Hematopoietic multipotent progenitor cell treated with erythropoietin and hydrocortisone succinate and interleukin-3 and kit ligand, for 15 days (in vitro differentiated cells): ENCODE measurements at places on chromosomes 6 and 20.
A peak's percentile ranks its signal among the peaks of the same experiment; 100 is the strongest.

- DNase-seq: no peak
These were observed 97.4 kb upstream of the JARID2 start for GRCh38 chr6:15148356-15148946.

GRCh38 chr6:31125162-31125561 is 4.9 kb upstream of the CDSN start:
- no peak for DNase-seq

- no peak for DNase-seq
These were observed 14.9 kb downstream of the TMEM170B start for GRCh38 chr6:11552442-11552841.

GRCh38 chr6:163165922-163166321 is 248.6 kb upstream of the QKI start:
- no peak for DNase-seq

DNA sequence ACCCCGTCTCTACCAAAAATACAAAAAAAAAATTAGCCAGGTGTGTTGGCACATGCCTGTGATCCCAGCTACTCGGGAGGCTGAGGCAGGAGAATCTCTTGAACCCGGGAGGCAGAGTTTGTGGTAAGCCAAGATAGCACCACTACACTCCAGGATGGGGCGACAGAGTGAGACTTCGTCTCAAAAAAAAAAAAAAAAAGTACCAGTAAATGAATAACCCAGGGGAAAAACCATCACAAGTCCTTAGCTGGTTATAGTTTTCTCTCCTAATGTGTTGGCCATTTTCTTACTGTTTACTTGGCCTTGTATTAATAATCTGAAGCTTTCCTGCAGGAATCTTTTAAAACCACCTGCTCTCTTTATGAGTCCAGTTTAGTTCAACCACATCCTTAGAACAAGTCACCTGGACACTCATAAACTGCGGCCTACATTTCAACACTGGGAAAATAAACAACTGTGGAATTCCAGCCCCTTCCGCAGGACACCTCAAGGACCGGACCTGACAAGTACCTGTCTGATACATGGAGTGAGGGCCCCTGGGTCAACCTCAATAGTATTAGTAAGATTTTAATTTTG is 102.6 kb downstream of the ATP9A start:
- no peak for DNase-seq

- no peak for DNase-seq
These were observed 100.6 kb downstream of the PCSK2 start for GRCh38 chr20:17327185-17328148.

GRCh38 chr20:10745790-10746189 is 72.0 kb upstream of the JAG1 start:
- DNase-seq: no peak

DNA sequence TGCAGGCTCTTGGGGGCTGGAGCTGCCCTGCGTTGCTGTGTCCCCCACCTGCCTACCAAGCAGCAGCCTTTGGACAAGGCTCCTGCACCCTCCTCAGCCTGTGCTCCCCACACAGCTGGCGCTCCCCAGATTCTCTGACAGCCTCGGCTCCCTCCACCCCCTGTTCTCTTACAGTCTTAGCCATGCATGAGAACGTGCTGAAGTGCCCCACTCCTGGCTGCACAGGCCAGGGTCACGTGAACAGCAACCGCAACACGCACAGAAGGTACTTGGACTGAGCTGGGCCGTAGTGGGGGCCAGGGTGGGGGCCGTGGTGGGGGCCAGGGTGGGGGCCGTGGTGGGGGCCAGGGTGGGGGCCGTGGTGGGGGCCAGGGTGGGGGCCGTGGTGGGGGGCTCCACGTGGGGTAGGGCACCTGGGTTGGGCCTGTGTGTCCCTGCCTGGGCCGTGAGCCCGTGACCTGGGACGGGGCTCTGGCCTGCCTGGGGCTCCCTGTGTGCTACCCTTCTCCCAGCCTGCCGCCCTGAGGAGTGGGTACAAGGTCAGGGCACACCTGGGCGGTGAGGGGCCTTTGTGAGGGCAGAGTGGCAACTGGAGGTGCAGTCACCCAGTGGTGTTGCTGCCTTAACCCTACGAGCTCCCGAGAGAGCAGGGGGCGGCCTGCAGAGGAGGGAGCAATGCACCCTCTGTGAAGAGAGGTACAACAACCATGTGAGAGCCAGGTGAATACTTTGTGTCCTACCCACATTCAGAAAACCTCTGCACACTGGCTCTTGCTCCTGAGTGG is 43.5 kb upstream of the PCMTD2 start:
- DNase-seq: no peak

DNA sequence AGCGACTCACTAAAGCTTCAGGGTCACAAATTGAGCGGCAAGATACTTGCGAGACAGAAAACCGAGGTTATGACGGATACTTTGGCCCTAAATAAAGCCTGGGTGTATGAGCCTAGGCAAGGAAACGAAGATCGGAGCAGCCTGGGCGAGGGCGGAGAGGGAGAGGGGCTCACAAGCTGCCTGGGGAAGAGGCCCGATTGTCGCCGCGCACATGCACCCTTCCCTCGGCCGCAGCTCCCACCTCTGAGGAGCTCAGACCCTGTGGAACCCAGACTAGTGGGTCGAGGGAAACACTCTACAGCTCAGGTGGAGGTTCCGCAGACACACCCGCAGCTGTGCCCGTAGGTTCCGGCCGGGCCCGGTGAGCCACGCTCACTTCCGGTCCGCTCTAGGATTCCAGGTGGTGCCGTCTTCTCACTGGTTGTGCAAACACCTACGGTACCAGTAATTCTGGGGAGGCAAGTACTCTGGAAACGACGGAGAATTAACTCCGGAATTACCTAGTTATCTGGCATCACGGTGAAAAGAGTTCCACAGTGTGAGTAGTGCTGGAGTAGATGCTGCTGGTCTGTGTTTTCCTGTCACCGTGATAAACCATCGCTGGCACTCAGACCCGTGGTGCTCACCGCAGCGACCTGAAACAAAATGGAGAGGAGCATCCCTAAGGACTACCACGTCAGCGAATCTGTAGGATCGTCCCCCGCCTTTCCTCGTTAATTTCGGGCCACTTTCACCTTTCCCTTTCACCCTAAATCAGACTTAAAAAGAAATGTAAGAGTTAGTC is 61.5 kb downstream of the GPX5 start:
- DNase-seq: no peak

- peak; percentile 47 for DNase-seq
These were observed 140.8 kb downstream of the FARS2 start for GRCh38 chr6:5401845-5402738.

- no peak for DNase-seq
These were observed 2.3 kb upstream of the SLC23A2 start for GRCh38 chr20:5003626-5004025.

GRCh38 chr20:51543422-51543788 is 886 bp upstream of the NFATC2 start:
- DNase-seq: no peak

GRCh38 chr6:87282743-87283142 is 39.6 kb upstream of the SMIM8 start:
- no peak for DNase-seq

DNA sequence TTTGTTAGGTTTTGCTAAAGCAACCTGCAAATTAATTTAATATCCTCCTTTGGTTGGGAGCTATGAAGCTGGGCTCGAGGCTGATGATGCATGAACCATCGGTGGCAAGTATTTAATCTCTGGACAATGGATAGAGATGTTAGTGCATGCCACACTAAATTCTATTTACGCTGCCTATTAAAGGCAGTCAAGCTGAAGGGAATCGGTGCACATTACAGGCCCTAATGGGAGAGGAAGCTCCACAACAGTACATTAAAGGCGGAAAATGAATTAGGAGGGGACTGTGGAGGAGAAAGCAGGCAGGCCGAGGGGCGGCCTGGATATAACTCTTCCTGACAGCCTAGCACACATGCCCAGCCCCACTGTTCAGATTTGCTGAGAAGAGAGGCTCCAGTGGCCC is 132.4 kb upstream of the MAFB start:
- DNase-seq: no peak

DNA sequence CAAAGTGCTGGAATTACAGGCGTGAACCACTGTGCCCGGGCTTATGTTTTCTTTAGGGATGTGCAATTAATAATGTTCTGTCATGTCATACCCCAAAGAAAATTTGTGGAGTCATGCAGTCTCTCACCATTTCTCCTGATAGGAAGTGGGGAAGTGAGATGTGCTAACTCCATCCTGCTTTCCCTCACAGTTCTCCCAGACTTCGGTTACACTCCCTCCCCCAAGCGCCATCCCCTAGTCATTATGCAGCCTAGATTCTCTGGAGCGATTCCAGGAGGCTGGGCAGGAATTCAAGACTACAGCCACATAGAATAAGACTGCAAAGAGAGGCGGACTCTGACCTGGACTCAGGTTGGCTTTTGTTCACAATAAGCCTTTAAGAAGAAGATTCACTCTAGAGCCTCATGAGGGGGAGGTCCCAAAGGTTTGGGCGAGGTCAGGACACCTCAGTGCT is 271.4 kb downstream of the ALDH8A1 start:
- no peak for DNase-seq

DNA sequence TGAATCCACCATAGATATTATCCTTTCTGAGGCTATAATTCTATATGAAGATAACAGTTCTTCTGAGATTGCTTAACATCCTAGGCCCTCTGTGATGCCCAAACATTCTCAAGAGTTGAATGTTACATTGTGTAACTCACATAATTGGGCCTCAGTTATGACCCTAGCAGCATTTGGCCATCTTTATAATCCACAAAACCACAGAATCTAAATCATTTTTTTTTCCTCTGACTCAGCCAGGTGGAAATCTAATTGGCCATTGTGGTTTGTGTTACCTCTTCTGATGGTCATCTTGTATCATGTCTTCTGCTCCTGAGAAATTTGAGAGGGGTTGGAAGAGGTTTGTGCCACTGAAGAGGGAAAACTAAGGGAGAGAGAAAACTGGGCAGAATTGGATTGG is 99.5 kb downstream of the LINC00237 start:
- DNase-seq: no peak

- no peak for DNase-seq
These were observed 33.5 kb downstream of the ELOVL5 start for GRCh38 chr6:53315086-53315724.

- no peak for DNase-seq
These were observed 89.6 kb downstream of the MRAP2 start for GRCh38 chr6:84123186-84123585.

GRCh38 chr6:164812706-164813105 is 496.7 kb downstream of the C6orf118 start:
- no peak for DNase-seq

DNA sequence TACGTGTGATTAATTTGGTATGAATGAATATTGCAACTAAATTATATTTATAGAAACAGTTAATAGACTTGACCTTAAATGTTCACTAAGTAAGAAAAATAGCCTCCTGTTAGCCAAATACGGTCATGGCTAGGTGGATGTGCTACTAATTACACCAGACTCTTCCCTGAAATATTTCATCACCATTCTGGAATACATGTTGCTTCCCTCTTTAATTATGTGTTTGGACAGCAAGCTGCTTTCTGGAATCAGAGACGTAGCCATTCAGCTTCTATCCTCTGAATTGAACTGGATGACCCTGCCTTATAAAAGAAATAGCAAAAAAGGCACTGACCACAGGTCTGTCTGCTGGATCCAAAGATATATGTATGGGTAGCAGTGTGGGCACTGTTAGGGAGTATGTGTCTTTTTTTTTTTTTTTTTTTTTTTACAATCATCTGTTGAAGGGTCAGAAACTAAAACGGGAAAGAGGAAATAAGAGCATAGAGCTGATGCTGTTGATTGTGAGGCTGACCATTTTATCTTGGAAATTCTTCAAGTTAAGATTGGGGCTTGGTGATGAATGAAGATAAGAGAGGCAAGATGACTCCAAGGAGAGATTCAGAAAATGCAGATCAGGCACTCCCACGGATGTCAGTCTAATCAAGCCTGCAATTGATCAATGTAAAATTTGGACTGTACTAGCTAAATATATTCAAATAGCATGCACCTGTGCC is 283.2 kb upstream of the HSF2 start:
- no peak for DNase-seq

DNA sequence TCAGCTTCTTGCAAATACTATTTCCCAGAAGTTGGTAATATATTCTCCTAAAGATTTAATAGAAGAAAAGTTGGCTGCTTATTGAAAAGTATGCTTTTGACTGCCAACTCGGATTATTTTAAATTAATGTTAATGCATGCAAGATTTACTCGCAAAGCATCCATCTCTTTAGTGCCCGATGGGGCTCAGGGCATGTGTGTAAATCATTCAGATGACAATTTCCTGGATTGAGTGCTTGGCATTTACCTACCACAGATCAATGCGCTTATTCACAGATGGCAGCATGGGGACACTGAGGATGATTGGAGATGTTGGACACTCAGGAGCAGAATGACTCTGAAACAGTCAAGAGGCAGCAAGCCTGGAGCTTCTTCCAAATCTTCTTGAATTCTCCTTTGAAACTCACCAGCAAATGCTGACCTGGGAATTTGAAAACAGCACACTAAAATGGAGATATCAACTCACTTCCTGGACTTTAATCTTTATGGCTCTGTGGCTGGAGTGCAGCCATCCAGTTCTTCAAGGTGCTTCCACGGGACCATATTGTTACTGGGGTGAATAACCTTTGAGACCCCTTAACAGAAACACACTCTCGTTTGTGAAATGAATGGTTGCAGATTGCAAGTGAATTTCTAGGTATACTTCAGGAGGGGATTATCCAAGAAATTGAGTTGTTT is 34.1 kb upstream of the TIAM2 start:
- no peak for DNase-seq

DNA sequence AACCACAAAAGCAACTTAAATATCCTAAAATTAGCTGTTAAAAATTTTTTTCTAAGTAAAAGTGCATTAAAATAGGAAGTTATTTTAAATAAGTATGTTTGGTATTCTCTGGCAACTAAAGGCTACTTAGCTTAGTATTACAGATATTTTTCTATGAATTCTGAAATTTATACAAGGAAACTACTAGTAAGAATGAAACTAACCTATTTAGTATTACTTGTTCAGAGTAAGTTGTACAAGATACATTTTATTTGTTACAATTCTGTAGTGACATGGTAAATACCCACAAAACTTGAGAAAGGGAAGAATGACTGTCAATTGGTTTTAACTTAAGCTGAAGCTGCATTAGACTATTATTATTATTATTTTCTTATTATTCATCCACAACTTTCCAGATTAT is 6.5 kb downstream of the PHIP start:
- DNase-seq: no peak

DNA sequence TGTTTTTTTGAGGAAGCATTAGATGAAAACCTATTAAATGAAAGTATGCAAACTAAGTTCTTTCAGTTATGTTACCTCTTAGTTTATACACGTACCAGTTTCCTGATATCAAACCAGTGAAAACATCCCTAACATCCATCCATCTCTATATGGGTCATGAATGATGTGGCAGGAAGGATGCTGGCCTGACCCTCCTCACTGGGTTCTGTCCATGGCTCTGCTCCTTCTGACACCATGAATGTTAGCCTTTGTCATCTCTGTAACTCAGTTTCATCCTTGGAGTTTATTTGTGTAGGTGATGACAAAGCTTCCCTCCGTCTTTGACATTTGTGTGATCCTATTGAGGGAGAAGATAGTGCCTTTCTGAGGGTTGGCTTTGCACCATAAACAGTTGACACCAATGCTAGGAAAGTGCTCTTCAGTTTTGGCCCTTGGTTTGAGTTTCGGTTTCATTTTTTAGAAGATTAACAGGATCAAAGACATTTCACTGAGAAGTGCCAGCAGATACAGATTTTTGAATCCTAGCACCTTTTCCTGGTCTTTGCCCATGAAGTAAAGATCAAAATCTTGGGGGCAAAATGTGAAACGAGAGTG is 72.0 kb upstream of the SCGN start:
- no peak for DNase-seq

- DNase-seq: no peak
These were observed 445.4 kb upstream of the DEFB115 start for GRCh38 chr20:30811885-30812671.
